Right lobe of liver (tissue), 6 donors: ENCODE measurements at places on chromosomes 5 and 9. TPM values are rescaled to one million over a fixed set of nuclear protein-coding genes. Genes with fewer than 3 reads are reported as not detected.

Gene SCGB3A2
- total RNA-seq, result not detected

Gene TAS2R1
- not detected for total RNA-seq

Gene CTNND2
- total RNA-seq, result 0.51 TPM

Gene SHISAL2B
- total RNA-seq, result not detected

DNA sequence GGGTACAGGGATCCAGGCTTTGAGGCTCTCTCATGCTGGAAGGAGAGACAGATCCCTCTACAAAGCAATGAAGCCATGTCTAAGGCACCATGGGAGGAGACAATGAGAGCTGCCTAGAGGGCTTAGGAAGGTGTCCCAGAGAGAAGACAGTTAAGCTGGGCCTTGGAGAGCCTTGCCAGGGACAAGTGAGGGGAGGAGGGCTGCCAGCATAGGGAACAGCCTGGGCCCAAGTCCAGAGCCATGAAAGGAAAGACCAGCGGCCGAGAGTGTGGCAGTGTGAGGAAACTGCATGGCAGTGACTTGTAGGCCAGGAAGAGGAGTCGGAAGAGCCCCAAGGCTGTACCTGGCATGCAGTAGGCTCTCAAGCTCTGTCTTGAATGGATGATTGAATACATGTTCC lies 88.5 kb downstream of the PSD2 start:
- DNase-seq, result no peak

- DNase-seq, result no peak
Observed at GRCh38 chr9:121997791-121998190, 95.3 kb downstream of the TTLL11 start.

- DNase-seq, result no peak
Observed at GRCh38 chr5:54551926-54552325, 34.4 kb downstream of the SNX18 start.
